ENCODE measurements at places on chromosomes 6 and 20. TPM values are rescaled to one million over a fixed set of nuclear protein-coding genes. Genes with fewer than 3 reads are reported as not detected.

DNA sequence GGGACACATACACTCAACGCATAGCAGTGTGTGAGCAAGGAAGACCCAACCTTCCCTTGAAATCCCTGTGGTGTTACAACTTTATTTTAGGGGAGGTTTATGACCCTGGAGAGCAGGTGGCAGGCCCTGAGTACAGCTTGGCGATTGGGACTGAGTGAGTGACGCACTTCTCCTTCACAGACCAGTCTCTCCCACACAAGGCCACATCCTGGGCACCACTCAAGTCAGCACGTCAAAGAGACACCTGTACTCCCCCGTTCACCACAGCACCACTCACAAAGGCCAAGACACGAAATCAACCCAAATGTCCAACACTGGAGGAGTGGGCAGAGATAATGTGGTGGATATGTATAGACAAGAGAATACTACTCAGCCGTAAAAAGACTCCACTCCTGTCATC lies 57.0 kb upstream of the FRMD1 start:
- DNase-seq, result no peak

DNA sequence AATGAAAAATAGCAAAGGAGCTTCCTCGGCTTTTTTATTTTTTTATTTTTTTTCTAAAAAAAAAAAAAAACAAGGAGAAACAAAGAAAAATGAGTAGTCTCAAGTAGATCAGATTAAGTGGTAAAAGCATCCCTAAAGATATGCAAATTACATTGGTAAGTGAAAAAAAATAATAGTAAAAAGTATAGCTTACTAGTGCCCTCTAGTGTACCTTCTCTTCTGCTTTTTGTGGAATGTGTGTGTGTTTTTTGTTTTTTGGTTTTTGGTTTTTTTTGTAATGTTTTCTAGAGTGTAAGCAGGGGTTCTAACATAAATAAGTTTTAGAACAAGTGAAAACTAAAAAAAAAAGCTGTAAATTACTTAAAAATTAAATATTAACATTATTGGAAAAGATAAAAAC lies 1062.0 kb downstream of the HACE1 start:
- no peak for DNase-seq

GRCh38 chr6:157066781-157067491 lies 256.4 kb downstream of the TMEM242 start:
- DNase-seq, result no peak

- DNase-seq, result no peak
Measured at GRCh38 chr6:107712665-107713551, 111.2 kb downstream of the SCML4 start.

DNA sequence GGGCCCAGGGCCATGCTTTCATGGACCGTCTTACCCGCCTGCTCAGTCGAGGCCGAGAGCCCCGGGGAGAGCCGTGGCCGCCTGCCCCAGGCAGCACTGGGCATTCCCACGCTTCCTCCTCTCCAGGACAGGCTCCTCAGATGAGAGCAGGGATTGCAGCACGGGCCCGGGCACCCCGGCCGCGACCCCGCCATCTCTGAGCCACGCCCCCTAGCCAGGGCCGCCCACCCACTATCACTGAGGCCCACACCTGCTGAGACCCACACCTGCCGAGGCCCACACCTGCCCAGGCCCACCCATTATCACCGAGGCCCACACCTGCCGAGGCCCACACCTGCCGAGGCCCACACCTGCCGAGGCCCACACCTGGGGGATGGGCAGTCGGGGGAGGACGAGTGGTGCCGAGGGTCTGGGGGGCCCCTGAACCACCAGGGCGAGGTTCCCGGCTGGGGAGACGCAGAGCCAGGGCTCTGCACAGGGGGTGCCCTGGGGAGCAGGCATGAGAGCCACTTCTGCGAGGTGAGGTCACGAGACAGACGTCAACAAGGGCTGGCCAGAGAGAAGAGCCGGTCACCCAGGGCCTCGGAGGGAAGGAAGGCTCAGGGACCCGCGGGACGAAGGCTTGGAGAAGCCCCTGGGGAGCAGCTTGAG lies 235.6 kb downstream of the ERMARD start:
- no peak for DNase-seq

GRCh38 chr6:14695579-14695978 lies 550.3 kb upstream of the JARID2 start:
- DNase-seq, result no peak

DNA sequence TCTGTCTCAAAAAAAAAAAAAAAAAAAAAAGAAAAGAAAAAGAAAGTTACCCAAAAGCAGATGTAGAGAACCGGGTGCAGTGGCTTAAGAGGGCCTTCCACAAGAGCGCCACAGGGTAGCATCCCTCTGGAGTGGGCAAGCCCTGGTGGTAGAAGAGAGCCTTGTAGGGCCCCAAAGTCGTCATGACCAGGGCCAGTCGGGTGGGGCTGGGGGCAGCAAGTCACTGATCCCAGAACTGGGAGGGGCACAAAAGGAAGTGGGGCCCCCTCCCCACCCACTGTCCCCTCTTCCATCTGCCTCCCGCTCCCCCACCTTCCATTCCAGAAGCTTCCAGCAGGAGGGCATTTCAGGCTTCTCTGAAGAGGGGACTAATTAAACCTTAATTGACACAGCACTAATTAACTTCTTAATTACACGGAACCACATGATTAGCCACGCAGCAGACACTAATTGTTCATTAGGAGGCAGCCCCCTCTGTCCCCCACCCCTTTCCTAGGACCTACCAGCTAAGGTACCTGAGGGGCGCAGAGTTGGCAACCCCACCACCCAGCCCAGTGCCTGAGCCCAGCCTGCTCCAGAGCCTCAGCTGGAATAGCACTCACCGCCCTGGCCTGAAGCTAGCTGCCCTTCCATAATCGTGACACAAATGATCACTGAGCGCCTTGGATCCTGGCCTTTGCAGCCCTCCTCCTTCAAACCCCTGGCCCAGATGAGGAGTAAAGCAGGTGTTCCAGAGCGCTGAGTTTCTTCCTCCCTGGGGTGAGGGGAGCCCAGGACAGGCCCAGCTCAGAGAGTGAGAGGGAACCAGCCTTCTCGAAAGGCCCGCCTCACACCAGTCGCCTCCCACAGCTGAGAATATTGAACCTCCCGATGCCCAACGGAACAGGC lies 34.8 kb downstream of the MDFI start:
- DNase-seq, result no peak

DNA sequence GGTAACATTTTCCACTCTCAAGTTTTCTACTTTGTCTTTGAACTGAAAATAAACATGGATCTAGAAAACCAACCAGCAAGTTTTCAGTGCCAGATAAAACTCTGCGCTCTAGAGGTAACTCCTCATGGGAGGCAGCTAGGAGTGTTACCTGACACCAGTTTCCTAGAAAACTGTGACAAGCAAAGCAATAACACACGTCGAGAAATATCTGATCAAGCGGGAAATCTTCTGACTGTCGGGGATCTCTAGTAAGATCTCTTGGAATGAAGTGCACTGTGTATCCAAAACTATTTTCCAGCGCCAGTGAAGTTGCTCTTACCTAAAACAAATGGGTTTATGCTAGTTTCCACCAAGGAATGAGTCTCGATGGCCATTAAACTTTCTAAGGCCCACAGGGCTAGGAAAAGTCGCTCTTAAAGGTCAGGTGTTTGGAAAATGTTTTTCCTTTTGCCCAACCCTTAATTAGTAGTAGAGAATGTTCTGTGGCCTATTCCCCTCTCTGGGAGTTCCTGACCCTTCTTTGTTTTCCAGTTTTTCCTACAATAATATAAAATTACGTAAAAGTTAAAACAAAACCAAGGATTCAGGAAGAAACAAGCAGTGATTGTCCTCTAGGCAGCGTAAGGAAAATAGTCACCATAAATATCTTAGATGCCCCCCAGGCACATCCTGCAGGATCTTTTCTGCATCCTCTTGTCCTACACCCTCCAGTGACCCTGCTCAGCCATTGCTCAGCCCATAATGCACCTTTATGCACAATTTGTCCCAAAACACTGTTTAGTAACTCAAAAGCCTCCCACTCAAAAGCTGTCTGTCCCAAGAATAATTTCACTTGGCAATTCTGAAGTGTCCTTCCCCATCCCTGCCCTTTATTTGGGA lies 137.7 kb upstream of the AKAP12 start:
- no peak for DNase-seq

- no peak for DNase-seq
Measured at GRCh38 chr6:147525519-147526209, 17.2 kb downstream of the SAMD5 start.

- no peak for DNase-seq
Measured at GRCh38 chr6:95784869-95785268, 207.5 kb downstream of the MANEA start.

- no peak for DNase-seq
Measured at GRCh38 chr6:88377976-88378568, 211.9 kb upstream of the CNR1 start.

- no peak for DNase-seq
Measured at GRCh38 chr6:149965194-149966020, 1.7 kb downstream of the ULBP1 start.

Gene ZNF165
- total RNA-seq, result 1.0 TPM

Gene TLDC2
- total RNA-seq, result not detected

Gene RARS2
- total RNA-seq, result 30.6 TPM

Gene SYCP2L
- 1.3 TPM for total RNA-seq

Gene VIP
- not detected for total RNA-seq

Gene TFAP2D
- not detected for total RNA-seq

Gene TCF15
- total RNA-seq, result not detected

All from ovary (tissue), 10 donors.